ENCODE measurements at places on chromosomes 13 and 19. TPM values are rescaled to one million over a fixed set of nuclear protein-coding genes. Genes with fewer than 3 reads are reported as not detected.

Gene ZNF415
- 3.1 TPM for total RNA-seq

Gene ICAM5
- total RNA-seq: 5.3 TPM

Gene KPTN
- 10.4 TPM for total RNA-seq

Gene MCEMP1
- not detected for total RNA-seq

Gene PCDH9
- 0.04 TPM for total RNA-seq

GRCh38 chr13:37173214-37173613, 67.8 kb upstream of the CSNK1A1L start:
- DNase-seq: no peak
- H3K4me1 ChIP-seq: no peaks in the 10 kb centered on the region
- H3K27ac ChIP-seq: no peak overlapping the region
- no peaks in the 10 kb centered on the region for H3K27me3 ChIP-seq
- no peaks in the 10 kb centered on the region for H3K36me3 ChIP-seq

DNA sequence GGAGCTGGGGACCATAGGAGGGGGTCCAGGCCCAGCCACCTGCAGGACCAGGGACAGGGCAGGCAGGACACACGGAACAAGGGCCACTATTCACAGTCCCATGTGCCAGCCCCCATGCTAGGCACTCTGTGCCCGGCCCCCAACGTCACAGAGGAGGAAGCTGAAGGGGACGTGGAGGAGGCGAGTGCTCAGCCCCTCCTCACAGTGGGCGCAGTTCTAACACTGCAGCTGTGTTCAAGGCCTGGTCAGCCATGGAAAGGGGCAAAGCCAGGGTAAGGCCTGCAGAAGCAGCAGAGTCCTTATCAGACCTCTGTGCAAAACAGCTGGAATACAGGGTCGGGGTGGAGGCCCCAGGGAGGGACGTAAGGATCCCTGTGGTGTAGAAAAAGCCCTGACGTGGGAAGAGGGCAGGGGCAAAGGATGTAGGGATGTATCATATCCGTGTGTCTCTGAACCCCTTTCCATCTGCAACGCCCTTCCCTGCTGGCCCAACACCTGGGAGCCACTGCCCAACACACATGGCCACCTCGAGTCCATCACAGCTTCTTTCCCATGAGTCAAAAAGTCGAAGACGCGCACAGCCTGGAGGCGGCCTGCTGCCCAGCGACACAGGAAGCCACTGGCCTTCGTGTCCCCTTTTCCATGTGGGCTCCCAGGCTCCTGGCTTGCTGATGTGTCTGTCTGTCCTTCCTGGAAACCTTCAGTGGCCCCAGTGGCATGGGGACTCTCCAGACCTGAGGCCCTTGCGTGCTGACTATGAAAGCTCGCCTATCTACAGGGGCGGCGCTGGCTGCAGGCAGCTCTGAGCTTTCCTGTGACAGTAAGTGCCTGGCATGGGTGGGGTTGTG, 28.0 kb downstream of the SH3GL1 start:
- H3K27me3 ChIP-seq: no peaks in the 10 kb centered on the region
- no peak for DNase-seq
- H3K4me1 ChIP-seq: peaks cover 62% of the 10 kb centered on the region
- no peak overlapping the region for H3K4me3 ChIP-seq

DNA sequence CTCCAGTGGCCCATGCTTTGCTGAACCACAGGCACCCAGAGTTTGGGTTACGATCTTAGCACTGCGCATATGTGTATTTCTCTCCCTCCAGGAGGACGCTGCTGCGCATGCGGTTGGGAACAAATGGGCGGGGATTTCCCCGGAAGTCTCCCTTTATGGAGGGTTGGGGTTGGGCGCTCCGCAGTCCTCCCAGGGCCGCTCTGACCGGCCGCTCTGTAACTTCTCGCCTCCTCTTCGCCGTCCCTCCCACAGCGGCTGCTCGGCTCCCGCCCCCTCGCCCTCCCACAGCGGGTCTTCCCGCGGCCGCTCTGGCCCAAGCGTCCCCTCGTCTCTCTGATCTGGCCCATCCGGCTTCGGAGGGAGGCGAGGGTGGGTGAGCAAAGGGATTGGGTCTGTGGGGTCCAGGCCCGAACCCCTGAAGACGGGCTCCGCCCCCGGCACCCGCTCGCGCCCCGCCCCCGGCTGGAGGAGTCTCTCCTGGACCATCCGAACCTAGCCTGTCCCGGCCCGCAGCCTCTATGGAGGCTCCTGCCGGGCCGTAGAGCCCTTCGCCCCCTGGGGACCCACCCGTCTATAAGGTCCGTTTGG, at the start of gene MEGF8:
MEGF8 (plus strand) TSS at position 328 of the 588 bp plus-strand sequence. CDS start 609 bp downstream, outside the sequence.
- DNase-seq: peak; percentile 99
- H3K36me3 ChIP-seq: no peaks in the 10 kb centered on the region
- H3K27ac ChIP-seq: peak within 1 kb of the TSS; percentile 74
- H3K4me3 ChIP-seq: peak within 1 kb of the TSS; percentile 81

GRCh38 chr13:109795011-109795410, 8.6 kb upstream of the IRS2 start:
- no peak overlapping the region for H3K27ac ChIP-seq
- peaks cover 4% of the 10 kb centered on the region for H3K4me1 ChIP-seq
- H3K27me3 ChIP-seq: peaks cover 23% of the 10 kb centered on the region
- H3K36me3 ChIP-seq: no peaks in the 10 kb centered on the region
- no peak overlapping the region for H3K4me3 ChIP-seq

DNA sequence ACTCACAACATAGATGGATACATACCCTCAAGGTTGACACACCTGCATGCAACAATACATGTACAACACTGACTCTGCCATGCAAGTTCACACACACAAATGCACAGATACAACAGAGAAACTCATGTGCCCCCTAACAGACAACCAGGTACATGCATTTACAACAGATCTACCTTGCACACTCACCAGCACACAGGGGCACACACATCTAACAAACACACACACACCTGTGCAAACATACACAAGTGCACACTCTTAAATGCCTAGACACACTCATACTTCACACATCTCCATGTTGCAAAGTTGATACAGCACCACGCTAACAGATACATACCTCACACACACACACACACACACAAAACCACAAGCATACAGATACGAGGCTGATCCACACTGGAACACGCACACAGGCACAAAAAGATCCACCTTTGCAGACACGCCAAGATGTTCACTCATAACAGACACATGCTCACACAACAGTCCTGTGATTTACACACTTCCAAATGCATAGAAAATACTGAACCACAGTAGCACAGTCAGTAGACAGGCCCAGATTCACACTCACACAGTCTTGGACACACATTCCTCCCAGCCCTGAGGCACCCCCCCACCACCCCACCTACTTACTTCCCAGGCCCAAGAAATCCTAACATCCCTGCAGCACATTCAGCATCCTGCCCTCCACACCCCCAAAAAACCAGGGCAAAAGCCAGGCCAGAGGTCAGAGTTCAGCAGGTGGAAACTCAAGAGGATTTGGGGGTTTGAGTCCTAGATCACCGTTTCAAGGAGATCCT, 1.4 kb downstream of the LRFN1 start:
- peak overlapping the region; percentile 76 for H3K4me3 ChIP-seq
- H3K36me3 ChIP-seq: no peaks in the 10 kb centered on the region
- H3K27me3 ChIP-seq: no peaks in the 10 kb centered on the region
- H3K4me1 ChIP-seq: peaks cover 18% of the 10 kb centered on the region
- no peak for DNase-seq

GRCh38 chr13:39405107-39405506, 197.9 kb downstream of the LHFPL6 start:
- no peak overlapping the region for H3K27ac ChIP-seq
- H3K27me3 ChIP-seq: peaks cover 10% of the 10 kb centered on the region
- no peaks in the 10 kb centered on the region for H3K4me1 ChIP-seq
- H3K36me3 ChIP-seq: no peaks in the 10 kb centered on the region
- DNase-seq: no peak

GRCh38 chr13:60167121-60167520, 3.4 kb upstream of the DIAPH3 start:
- peaks cover 21% of the 10 kb centered on the region for H3K4me1 ChIP-seq
- DNase-seq: no peak
- H3K27me3 ChIP-seq: no peaks in the 10 kb centered on the region
- H3K36me3 ChIP-seq: no peaks in the 10 kb centered on the region
- H3K4me3 ChIP-seq: no peak overlapping the region

DNA sequence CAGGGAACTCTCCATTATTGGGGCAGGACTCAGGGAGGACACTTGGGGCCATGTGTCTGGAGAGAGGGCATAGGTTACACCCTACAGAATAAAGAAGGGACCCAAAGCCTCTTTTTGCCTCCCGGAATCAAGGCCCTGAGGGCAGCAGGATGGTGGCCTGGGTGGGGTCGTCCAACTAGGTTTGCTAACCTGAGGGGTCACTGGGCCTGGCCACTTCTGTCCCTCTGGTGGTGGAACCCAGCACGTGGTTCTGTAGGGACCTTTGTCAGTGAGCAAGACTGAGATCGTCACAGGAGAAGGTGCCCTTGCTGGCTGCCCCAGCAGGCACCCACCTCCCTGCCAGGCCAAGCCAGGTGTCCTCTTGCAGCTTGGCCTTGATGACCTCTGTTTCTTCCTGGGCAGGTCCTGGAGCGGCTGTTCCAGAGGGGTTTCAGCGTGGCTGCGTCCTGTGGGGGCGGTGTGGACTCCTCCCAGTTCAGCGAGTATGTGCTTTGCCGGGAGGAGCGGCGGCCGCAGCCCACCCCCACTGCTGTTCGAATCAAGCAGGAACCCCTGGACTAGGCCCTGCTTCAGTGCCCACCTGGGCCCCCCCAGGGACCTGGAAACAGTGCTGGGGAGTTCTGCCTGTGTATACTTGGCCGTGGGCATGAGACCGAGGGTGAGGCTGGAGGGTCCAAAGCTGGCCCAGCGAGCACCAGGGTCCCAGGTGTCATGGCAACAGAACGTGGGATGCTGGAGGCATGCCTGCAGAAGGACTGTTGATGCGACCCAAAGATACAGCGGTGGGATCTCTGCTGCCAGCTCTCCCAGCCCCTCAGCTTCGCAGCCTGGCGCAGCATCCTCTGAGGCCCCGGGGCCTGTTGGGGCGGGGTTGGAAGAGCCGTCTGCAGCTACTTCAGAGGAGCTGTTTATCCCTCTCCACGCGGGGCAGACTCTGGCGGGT, 16.0 kb downstream of the KCTD15 start:
- DNase-seq: no peak
- no peaks in the 10 kb centered on the region for H3K36me3 ChIP-seq
- no peak overlapping the region for H3K27ac ChIP-seq
- peaks cover 5% of the 10 kb centered on the region for H3K27me3 ChIP-seq
- H3K4me3 ChIP-seq: no peak overlapping the region

- no peak overlapping the region for H3K27ac ChIP-seq
- no peaks in the 10 kb centered on the region for H3K4me1 ChIP-seq
- DNase-seq: no peak
- no peaks in the 10 kb centered on the region for H3K36me3 ChIP-seq
- H3K4me3 ChIP-seq: no peak overlapping the region
Measured at GRCh38 chr13:74768521-74769085, 634.4 kb upstream of the KLF12 start.

GRCh38 chr13:23159205-23159759, 21.5 kb upstream of the SGCG start:
- peak; percentile 35 for DNase-seq
- no peak overlapping the region for H3K27ac ChIP-seq
- H3K4me1 ChIP-seq: no peaks in the 10 kb centered on the region
- H3K27me3 ChIP-seq: peaks cover 29% of the 10 kb centered on the region

GRCh38 chr13:26591672-26592071, 34.2 kb downstream of the WASF3 start:
- H3K4me1 ChIP-seq: no peaks in the 10 kb centered on the region
- no peak overlapping the region for H3K27ac ChIP-seq

GRCh38 chr13:32659736-32660135, 73.5 kb downstream of the PDS5B start:
- DNase-seq: no peak
- peaks cover 15% of the 10 kb centered on the region for H3K4me1 ChIP-seq
- no peaks in the 10 kb centered on the region for H3K27me3 ChIP-seq
- no peak overlapping the region for H3K27ac ChIP-seq
- H3K4me3 ChIP-seq: no peak overlapping the region

DNA sequence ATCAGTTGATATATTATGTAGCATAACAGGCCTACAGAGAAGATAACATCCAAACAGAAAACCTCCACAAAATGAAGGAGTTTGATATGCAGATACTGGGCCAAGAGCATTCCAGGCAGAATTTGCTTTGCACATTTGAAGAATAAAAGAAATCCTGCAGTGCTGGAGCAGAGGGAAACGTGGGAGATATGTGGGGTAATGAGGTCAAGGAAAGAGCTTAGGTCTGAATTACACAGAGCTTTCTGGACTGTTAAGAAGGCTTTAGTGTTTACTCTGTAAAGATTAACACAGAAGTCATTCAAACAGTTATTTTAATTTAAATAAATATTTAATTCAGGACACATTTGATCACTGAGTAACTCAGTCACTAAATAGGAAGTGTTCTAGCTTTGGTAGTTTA, 692.7 kb downstream of the PCDH9 start:
- H3K27me3 ChIP-seq: no peaks in the 10 kb centered on the region
- H3K27ac ChIP-seq: no peak overlapping the region
- no peak for DNase-seq
- H3K36me3 ChIP-seq: no peaks in the 10 kb centered on the region

GRCh38 chr19:15640904-15641597, 354 bp downstream of the CYP4F3 start:
- H3K4me1 ChIP-seq: no peaks in the 10 kb centered on the region
- H3K27ac ChIP-seq: no peak overlapping the region
- no peak for DNase-seq
- H3K4me3 ChIP-seq: no peak overlapping the region
- peaks cover 2% of the 10 kb centered on the region for H3K27me3 ChIP-seq

DNA sequence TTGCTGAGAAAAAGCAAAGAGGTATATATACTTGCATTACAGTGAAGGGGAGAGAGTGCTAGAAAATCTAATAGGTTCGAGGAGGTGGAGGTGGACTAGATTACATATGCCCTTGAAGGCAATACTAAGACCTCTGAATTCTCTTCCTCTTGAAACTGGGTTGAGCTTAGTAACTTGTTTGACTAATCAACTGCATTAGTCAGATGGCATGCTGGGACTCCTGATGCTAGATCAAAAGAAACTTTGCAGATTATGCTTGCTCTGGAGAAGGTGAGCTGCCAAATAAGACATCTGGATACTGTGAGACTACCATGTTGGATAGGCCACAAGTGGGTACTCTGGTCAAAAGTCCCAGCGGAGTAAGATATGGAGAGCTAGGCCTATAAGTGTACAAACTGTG, 331.3 kb downstream of the KLF5 start:
- H3K36me3 ChIP-seq: no peaks in the 10 kb centered on the region
- DNase-seq: no peak
- peaks cover 3% of the 10 kb centered on the region for H3K27me3 ChIP-seq
- no peak overlapping the region for H3K27ac ChIP-seq
- H3K4me3 ChIP-seq: no peak overlapping the region
- no peaks in the 10 kb centered on the region for H3K4me1 ChIP-seq
